ENCODE measurements at places on chromosomes 2 and 18.
A peak's percentile ranks its signal among the peaks of the same experiment; 100 is the strongest.

- DNase-seq, result no peak
These were observed 24.9 kb downstream of the PELI1 start for GRCh38 chr2:64119369-64119768.

- no peak for DNase-seq
These were observed 587 bp downstream of the MEIS1 start for GRCh38 chr2:66435549-66435875.

GRCh38 chr18:13914170-13914569 lies 1.2 kb downstream of the MC2R start:
- no peak for DNase-seq

DNA sequence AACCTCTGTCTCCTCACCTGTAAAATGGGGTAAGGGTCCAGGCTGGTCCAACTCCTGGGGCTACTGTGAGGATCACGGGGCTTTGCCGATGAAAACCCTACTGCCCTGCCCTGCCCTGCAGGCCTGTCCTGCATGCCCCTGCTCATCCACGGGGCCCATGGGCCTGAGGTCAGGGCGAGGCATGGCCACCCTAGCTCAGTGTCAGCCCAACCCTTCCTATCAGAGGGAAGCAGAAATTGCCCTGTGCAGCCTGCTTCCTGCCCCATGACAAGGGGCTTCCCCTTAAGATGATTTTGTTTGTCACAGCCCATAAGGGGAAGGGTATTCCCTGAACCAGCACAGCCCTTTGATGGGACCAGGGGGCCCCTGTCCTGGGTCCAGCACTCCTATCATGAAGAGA lies 353.6 kb upstream of the ID2 start:
- no peak for DNase-seq

- DNase-seq, result no peak
These were observed 493.8 kb upstream of the NRP2 start for GRCh38 chr2:205188239-205189138.

GRCh38 chr2:70280242-70280798 lies 13.2 kb downstream of the SNRPG start:
- DNase-seq, result no peak

- no peak for DNase-seq
These were observed 25.7 kb downstream of the RPE start for GRCh38 chr2:210028178-210028577.

DNA sequence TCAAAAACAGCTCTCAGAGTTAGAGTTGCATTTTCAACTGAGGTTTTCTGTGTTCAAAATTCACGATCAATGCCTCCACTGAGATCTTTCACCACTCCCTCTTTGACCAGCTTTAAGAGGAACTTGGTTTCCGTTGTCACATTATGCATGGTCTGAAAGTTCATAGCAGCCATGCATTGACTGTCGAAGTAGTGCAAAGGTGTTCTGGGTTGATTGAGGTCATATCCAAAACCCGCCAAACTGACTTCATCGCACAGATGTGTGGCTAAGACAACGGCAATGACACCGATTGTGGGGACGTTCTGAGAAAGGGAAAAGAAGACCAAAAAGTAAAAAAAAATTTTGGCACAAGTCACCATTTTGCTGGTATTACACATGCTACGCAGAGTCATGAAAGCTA lies 48.7 kb downstream of the ST3GAL5 start:
- DNase-seq, result no peak

GRCh38 chr18:9854801-9855676 lies 30.7 kb upstream of the TXNDC2 start:
- DNase-seq, result no peak

DNA sequence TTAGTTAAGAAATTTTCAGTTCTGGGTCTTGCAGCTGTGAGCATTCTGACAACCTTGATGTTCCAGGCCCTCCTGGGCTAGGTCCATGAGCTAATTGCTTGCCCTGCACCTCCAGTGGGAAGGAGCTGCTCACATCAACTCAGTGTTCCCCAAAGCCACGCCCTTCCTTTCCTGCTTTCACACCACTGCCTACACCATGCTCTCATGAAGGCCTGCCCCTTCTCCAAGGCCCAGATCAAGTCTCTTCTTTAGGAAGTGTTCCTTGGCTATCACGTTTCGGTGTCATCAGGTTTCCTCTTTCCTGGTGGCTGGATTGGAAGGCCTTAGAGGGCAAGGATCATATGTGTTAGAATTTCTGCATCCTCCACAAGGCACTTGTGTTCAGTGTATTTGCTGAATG lies 18.8 kb downstream of the TMEM127 start:
- no peak for DNase-seq

DNA sequence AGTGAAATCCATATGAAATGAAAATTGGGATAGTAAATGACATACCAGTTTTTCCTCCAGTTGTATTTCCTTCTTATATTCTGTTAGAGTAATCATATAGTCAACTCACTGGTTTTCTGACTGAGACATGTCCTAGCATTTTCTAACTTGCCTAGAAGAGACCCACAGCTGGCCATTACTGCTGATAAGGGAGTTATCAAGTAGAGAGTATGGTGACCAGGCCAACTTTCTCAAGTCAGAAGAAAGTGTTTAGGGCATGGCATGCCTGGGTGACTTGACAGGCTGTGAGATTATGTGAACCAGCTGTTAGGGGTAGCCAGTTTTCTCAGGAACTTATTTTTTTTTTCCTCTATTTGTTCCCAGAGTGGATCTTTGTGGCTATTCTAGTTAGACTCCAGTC lies 81.2 kb downstream of the GPD2 start:
- no peak for DNase-seq

DNA sequence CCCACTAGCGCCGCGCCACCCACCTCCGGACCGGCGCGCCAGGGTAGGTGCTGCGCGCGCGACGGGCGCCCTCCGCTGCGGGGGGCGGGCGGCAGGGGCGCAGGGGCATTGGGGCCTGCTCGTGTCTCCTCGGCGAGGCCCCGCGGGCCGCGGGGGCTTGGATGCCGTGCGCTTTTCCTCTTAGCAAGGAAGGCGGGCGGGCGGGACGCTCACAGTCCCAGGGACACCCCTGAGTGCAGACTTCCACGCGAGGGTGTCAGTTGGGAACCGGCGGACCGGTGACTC lies 748 bp downstream of the TWIST2 start:
- DNase-seq, result no peak

DNA sequence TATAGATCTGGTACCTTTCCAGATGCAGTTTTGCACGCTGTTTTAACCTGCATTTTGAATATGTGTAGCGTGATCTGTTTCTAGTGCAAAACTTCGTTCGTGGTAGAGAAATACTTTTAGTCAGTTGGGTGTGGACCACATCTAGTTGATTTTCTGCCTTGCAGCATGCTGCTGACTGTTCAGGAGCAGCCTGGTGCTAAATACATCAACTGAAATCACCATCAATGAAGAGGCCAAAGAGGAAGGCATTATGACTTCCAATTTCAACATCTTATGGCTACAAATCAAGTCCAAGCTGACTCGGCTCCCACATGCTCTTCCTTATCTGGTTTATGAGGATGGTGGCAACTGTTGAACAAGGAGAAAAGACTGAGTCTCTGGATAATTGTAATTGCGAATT lies 298.5 kb downstream of the ZNF521 start:
- DNase-seq, result no peak

DNA sequence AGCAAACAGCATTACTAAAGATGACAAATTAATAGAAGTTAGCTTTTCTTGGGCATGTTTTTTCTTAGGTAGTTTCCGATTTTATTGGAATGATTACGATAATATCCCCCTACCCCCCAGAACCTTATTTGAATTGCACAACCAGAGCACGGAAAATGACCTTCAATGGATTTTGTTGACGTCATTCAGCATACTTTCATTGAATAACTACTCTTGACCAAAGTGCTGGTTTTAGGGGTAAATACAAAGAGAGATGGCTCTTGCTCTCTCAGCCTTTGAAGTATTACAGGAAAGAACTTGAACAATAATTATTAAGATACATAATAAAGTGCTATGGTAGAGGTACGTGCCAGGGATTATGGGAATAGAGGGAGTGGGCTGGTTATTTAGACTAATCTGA lies 36.0 kb downstream of the VAPA start:
- DNase-seq, result no peak

DNA sequence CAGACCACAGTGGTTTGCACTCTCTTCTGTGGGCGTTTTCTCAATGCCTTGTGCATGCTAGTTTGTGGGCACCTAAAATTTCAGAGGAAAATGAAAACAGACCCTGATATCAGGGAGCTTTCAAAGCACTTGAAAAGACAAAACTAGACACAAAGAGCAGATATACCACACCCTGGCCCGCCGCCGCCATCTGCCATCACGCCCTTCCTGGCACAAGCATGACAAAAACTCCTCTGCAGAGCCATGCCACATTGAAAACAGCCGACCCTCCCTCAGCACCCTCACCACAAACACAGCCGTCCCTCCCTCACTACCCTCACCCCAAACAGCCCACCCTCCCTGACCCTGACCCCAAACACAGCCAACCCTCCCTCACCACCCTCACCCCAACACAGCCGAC lies 84.8 kb upstream of the RAB6C start:
- DNase-seq, result no peak

GRCh38 chr2:13230221-13230620 lies 513.5 kb downstream of the TRIB2 start:
- DNase-seq, result no peak

- DNase-seq, result no peak
These were observed 235.0 kb downstream of the PMAIP1 start for GRCh38 chr18:60134806-60135205.

- DNase-seq, result no peak
These were observed 427.9 kb downstream of the GALR1 start for GRCh38 chr18:77677536-77677935.

DNA sequence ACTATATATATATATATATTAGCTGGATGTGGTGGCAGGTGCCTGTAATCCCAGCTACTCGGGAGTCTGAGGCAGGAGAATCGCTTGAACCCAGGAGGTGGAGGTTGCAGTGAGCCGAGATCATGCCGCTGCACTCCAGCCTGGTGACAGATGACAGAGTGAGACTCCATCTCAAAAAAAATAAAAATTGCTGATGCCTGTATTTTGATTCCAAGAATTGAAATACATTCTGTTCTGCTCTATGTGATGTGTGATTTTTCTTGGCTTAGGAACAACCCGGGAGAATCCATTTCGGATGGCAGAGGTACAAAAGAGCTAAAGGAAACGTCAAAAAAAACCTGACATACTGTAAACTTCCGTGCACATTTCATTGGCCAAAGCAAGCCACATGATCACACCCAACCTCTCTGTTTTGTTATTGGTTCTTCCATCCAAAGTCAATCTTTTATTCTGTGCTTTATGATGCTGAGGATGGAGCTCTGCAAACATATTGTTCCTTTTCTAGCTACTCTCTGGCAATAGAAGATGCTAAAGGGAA lies 478.1 kb upstream of the MAP2 start:
- DNase-seq, result no peak

- DNase-seq, result peak; percentile 1
These were observed 67.1 kb downstream of the SUMO1 start for GRCh38 chr2:202171241-202171825.

GRCh38 chr2:241701149-241701398 lies 765 bp upstream of the ING5 start:
- DNase-seq, result no peak

DNA sequence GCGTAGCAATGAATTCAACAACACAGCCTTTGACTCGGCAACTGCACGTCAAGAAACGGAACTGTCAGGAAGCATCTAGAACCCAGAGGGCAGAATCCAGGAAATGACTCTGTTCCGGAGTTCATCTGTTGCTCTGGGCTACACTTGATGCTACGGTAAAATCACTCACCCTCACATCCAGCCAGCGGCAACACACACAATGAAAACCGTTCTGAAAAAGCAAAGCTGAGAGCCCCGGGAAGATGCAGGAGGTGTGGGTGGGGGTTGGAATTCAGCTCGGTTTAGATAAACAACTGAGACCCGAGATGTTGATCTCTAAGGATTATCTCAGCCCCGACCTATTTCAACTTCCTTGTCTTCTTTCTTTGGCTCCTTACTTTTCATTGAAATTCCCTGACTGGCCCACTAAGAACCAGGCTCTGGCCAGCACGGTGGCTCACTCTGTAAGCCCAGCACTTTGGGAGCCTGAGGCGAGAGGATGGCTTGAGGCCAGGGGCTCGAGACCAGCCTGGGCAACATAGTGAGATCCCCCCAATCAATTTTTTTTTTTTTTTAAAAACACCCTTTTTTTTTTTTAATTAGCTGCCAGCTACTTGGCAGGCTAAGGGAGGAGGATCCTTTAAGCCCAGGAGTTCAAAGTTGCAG lies 13.3 kb upstream of the RAB17 start:
- no peak for DNase-seq

GRCh38 chr2:20478961-20479360 lies 32.1 kb downstream of the RHOB start:
- DNase-seq, result no peak

- DNase-seq, result peak; percentile 35
These were observed 89.4 kb upstream of the TAF1B start for GRCh38 chr2:9753665-9754531.

DNA sequence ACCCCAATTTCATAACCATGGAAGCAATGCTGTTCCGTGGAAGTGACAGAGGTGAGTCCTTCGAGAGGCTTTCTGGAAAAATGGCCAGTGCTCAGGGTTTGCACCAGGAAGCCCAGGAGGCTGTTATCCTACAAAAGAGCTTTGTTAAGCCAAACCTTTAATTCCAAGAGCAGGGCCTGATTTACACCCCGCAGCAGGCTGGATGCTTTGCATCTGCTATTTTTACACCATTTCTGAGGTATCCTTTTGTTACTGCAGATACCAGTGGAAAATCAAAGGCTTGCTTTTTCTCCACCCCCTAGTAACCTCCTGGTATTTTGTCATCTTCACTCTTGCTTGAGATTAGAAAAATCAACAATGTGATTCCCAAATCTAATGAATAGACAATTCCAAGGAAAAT lies 380.6 kb downstream of the SOX11 start:
- no peak for DNase-seq

GRCh38 chr2:39127973-39128372 lies 7.1 kb upstream of the SOS1 start:
- DNase-seq, result no peak

DNA sequence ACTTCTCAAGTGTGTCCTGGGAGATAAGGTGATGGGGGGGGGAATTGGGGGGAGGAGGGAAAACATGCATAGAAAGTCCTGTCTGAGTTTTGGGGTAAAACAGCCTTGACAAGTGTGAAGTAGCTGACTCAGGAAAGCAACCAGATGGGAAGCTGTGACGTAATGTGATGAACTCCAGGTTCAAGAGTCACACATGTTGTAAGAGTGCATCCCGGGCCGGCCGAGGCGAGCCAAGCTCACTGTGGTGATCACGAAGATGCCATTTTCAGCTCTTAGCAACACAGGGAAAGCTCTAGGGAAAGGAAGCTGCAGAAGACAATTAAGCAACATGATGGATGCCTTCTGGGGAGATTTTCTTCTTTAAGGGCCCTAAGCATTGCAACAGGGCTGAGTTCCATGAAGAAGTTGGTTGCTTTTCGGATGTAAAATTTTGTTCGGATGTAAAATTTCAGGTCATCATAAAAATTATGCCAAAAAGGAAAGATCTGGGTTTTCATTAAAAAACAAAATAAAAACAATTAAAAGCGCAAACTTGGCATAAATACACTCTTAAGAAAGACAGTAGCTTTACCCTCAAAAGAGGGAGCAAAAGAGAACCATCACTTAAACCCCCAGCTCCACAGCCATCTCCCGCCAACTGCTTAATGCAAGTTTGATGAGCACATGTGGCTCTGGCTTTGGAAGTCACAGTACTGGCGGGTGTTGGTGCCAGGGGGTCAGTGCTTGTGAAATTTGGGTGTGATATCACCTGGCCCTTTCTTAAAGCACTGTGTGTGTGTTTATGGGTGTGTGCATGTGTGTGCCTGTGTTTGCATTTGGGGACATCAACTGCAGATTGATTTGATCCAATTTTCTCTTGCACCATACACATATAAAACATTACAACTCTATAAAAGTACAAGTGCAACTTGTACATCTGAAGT lies 19.1 kb downstream of the SERTAD2 start:
- no peak for DNase-seq

GRCh38 chr2:47009253-47009767 lies 93.7 kb upstream of the MCFD2 start:
- DNase-seq, result no peak
